ENCODE measurements at places on chromosomes 3 and 15. TPM values are rescaled to one million over a fixed set of nuclear protein-coding genes. Genes with fewer than 3 reads are reported as not detected.

DNA sequence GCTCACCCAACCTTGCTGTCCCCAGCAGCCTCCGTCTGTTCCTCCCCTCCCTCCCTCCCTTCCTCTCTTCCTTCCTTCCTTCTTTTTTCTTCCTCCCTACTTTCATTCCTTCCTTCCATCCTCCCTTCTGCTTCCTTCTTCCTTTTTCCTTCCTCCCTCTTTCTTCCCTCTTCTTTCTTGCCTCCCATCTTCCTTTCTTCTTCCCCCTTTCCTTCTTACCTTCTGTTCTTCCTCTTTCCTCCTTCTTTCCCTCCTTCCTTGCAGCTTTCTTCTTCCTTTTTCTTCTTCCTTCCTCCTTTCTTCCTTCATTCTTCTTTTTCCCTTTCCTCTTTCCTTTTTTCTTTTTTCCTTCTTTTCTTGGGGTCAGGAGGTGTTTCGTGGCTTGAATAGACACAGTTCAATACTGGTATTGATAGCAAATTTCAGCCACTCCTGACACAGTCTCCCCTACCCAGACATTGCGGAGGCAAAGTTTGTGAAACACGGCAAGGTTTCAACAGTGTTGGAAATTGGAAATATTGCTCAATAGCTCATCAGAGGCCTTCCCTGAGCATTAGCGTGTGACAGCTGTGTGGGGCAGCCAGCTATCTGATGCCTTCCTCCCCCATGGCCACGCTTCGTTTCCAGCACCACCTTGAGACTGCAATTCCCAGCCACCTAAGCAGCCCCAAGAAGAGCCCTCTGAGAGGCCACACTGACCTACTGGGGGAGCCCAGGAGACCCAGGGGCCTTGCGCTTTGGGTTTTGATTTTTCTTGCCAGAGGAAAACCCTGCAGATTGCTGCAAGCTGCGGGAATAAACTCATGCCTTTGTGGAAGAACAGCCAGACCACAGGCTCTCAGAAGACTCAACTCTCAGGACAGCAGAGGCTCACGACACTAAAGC is 82.2 kb downstream of the KLF15 start:
- DNase-seq = no peak

- DNase-seq = no peak
Measured at GRCh38 chr15:67101911-67102598, 36.7 kb downstream of the SMAD3 start.

GRCh38 chr15:73330206-73331051 is 38.3 kb downstream of the HCN4 start:
- DNase-seq = no peak

DNA sequence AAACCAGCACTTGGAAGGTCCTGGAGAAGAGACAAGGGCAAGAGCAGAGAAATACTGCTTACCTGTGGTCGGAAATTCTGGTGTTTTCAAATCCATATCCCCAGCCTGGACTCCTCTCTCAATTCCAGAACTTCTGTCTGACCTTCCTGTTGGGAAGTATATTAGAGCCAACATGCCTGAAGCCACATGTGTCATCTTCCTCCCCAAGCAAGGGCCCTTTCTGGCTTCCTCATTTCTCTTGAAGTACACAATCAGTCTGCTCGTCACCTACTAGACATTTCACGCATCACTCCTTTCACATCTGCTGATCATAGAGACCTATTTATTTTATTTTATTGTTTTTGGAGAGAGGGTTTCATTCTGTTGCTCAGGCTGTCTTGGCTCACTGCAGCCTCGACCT is 8.4 kb downstream of the PARP14 start:
- no peak for DNase-seq

DNA sequence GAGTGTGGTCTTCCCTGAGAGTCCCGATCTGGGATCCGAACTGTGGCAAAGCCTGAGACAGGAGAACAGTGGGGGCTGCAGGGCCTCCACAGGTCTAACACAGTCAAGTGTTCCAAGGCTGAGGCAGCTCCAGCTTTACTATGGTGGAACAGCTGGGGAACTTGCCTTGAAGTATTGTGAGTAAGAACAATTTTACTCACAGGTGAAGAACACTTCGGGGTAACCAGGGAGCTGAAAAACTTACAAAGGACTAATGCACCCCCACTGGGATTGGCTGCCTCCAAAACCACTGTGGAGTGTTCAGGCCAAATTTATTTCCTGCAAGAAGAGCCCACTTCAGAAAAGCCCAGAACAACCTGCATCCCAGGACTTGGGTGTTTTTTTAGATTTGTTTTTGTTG is 25.4 kb downstream of the ZIC4 start:
- no peak for DNase-seq

DNA sequence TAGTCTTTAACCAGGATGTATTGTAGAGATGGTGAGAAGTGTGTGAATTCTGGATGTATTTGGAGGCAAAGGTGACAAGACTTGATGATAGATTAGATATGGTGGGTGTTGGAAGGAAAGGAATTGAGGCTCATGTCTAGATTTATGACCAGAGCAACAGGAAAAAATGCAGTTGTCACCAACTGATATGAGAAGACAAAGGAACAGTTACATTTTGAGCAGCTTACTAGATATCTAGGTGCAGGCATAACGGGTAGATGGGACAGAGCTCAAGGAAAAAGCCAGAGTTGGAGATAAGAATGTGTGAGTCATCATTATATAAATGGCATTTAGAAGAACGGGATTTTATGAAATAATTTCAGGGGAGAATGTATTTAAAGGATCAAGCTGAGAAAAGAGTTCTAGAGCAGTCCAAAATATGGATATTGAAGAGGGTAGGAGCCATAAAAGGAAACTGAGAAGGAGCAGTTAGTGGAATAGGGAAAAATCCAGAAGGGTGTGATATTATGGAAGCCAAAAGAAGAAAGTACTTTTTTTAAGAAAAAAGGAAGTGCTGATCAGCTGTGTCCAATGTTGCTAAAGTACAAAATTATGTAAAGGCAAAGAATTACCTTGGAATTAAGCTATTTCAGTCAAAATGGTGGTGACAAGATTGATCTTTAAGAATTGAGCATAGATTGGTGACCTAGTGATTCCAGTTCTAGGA is 262.5 kb downstream of the CGGBP1 start:
- no peak for DNase-seq

The TICRR gene
- total RNA-seq = 0.62 TPM

The P2RY14 gene
- total RNA-seq = 0.78 TPM

The SLC12A6 gene
- 39.5 TPM for total RNA-seq

The KBTBD13 gene
- not detected for total RNA-seq

Measured in occipital lobe (tissue), 3 donors.